ENCODE measurements at places on chromosomes 12 and 14.

DNA sequence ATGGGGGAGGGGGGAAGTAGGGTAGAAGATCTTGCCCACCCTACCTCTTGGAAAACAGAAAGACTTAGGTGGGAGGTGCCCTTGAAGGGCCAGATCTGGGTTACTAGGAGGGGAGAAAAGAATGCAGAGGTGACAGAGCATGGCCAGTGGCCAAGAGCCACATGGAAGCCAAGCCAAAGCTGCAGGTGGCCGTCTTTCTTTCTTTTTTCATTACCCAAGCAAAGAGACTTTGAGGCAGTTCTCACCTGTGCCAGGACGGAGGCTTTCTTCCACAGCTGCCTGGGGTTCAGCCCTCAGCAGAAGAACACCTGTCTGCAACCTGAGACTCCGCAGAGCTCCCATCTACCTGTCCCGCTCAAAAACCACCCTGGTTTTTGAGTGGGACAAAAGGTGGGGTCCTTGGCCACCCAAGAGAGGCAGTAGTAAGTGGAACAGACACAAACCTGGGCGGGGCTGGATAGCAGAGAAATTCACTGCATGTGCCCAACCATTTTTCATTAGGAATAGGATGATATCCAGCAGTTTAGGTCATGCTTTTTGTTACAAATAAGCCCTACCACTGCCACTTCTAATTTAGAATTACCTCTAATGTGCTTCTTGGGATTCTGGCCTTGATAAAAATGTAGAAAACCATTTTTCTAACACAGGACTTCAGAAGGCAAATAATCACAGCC lies 116.5 kb downstream of the DYRK2 start:
- DNase-seq: no peak

GRCh38 chr12:111260732-111261131 lies 108.2 kb downstream of the PHETA1 start:
- no peak for DNase-seq

DNA sequence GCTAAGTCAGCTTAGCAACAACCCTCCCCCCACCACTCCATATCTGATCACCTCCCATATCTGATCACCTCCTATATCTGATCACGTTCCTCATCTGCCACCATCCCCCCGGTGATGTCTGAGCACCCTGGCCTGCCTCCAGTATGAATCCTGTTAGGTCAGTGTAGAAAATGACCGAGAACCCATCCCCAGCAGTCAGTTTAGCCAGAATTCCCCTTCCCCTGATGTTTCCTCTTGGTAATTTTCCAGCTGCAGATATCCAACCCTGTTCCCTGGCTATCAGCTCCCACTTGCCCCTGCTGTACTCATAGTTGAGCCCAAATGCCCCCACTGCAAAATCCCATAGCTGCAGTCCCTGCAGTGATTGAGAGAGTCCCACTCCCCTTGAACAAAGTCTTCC lies 12.5 kb downstream of the SELPLG start:
- DNase-seq: no peak

DNA sequence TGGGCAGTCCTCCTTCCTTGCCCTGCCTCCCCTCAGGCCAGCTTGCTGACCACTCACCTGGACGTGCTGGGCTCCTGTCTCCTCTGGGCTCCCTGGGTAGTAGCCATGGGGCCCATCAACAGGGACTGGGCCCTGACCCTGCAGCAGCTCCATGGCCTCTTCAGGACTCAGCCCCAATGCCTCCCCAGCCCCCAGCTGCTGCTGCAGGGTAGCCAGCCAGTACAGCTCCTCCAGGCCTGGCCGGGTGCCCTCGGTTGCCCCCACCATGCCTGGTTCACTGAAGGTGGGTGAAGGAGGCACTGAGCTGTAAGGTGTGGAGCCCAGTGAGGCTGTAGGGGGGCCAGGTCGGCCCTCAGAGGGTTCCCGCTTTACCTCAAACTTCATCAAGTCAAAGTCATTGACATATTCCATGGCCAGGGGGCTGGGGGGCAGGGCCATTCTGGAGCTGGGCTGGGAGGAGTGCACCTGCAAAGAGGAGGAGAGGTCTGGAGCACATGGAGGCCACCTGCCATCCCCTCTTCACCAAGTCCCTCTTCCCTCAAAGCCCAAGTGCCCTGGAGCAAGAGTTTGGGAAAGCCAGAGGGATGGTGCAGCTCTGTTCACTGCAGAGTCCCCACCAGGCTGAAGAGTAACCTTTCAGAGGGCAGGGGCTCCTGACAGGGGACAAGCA lies 11.2 kb downstream of the CPNE6 start:
- DNase-seq: no peak

GRCh38 chr14:54010981-54011380 lies 54.4 kb upstream of the BMP4 start:
- no peak for DNase-seq

GRCh38 chr14:51341338-51341737 lies 101.3 kb downstream of the TMX1 start:
- DNase-seq: no peak

GRCh38 chr12:125443341-125443740 lies 378.1 kb downstream of the AACS start:
- DNase-seq: no peak

GRCh38 chr12:128557231-128557630 lies 266.5 kb downstream of the SLC15A4 start:
- DNase-seq: no peak

GRCh38 chr12:15393037-15393436 lies 70.7 kb downstream of the PTPRO start:
- no peak for DNase-seq

- no peak for DNase-seq
Observed at GRCh38 chr12:50160643-50161042, 6.5 kb downstream of the CERS5 start.

GRCh38 chr14:24151404-24152080 lies 4.2 kb downstream of the RNF31 start:
- DNase-seq: no peak

DNA sequence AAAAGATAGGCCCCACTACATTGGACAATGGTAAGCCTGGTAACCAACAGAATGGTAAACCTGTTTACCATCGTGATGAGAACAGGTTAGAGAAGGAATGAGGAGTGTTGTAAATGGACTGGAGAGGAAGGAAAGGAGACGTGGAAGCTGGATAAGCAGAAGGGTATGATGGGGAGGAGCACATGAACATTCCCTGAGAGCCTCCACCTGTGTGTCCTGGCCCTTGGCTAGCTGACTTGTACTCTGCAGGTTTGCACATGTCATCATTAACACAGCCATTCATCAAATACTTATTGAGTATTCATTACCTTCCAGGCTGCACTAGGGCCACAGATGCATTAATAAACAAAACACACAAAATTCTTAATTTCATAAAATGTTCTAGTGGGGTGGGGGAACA lies 4.3 kb upstream of the IL26 start:
- no peak for DNase-seq

Measured in effector memory CD4-positive, alpha-beta T cell (primary cell).